ENCODE measurements at places on chromosomes 11 and 22. TPM values are rescaled to one million over a fixed set of nuclear protein-coding genes. Genes with fewer than 3 reads are reported as not detected.

The HOATZ gene
- total RNA-seq = not detected

The NAV2 gene
- 64.7 TPM for total RNA-seq

The OR4C12 gene
- not detected for total RNA-seq

The ART5 gene
- 1.1 TPM for total RNA-seq

The PISD gene
- 56.7 TPM for total RNA-seq

DNA sequence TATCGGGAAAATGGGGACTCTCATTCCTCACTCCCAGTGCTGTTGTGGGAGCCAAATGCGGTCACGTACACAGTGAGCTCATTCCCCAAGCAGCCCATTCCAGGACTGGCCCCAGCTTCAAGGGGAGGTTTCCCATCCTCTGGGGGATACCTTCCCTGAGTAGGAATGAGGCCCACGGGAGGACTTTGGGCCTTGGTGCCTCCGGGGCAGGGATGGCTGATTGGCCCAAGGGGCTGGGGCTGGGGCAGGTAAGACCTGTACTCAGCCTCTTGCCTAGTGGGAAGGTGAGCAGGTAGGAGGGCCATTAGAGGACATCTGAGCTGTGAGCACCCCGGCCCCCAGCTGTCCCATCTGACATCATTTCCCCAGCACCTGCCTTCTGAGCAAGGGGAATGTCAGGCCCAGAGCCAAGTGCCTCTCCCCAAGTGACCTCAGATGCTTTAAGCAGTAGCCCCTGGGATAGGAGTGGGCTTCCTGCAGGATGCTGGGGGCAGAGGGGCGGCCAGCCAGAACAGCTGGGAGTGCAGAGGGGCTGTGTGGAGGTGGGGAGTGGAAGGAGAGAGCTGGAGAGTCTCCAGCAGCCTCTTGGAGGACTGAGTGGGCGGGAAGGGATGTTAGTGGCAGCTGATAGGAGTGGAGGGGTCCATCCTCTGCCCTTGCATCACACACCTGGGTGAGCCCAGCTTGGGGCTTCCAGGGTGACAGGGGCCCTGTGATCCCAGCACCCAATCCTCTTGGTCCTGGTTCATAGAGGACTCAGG is 58.4 kb downstream of the CD82 start:
- DNase-seq = no peak

DNA sequence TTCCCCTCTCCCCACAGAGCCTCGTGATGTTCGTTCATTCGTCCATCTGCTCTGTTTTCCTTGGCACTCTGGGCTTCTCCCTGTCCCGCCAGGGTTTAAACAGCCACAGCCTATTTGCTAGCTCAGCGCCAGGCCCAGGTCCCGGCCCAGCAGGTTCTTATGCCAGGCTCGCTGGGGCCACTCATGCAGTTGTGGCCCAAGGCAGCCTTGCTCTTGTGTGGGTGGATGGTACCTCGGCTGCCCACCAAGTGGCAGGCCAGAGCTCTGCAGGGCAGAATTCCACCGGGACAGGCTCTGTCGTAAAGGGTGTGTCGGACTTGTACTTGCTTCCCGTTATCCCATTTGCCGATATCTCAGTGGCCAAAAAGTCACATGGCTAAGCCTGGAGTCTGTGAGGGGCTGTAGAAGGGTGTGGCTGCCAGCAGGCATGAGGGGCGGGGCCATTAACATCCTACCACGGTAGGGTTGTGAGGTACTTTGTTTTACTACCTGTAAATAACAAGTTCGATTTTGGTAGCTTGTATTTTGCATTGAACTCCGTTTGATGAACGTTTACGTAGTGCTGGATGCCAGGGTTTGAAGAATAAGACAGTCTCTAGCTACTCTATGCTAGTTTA is 7.9 kb downstream of the FAM118A start:
- no peak for DNase-seq

- no peak for DNase-seq
These were observed 32.7 kb downstream of the ARHGAP42 start for GRCh38 chr11:100719809-100720221.

DNA sequence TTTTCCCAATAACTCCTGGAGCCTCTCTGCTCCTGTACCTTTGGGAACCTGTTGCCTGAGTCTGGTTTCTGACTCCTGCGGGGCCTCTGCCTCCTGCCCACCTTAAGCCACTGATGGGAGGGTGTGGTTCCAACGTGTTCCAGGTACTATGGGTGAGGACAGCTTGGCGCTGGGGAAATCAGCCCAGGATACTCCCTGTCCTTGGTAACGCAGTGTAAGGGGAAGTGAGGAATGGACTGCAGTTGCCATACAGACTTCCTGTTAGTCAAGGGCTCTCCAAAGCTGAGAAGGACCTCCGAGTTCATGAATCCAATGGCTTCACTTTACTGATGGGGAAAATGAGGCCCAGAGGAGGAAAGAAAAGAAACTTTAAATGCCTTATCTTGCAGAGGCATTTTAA is 1.2 kb upstream of the MARK2 start:
- no peak for DNase-seq

- DNase-seq = peak; percentile 85
These were observed 33.8 kb downstream of the ZNF202 start for GRCh38 chr11:123707606-123708205.

GRCh38 chr11:21121991-21122390 is 452.6 kb downstream of the NELL1 start:
- no peak for DNase-seq

GRCh38 chr11:88398372-88398771 is 60.8 kb upstream of the CTSC start:
- no peak for DNase-seq

GRCh38 chr11:67351275-67352005 is 1.9 kb downstream of the POLD4 start:
- DNase-seq = peak; percentile 83

GRCh38 chr22:25048659-25049647 is 96.4 kb downstream of the KIAA1671 start:
- peak; percentile 63 for DNase-seq

GRCh38 chr11:10429526-10429925 is 25.5 kb upstream of the AMPD3 start:
- no peak for DNase-seq

DNA sequence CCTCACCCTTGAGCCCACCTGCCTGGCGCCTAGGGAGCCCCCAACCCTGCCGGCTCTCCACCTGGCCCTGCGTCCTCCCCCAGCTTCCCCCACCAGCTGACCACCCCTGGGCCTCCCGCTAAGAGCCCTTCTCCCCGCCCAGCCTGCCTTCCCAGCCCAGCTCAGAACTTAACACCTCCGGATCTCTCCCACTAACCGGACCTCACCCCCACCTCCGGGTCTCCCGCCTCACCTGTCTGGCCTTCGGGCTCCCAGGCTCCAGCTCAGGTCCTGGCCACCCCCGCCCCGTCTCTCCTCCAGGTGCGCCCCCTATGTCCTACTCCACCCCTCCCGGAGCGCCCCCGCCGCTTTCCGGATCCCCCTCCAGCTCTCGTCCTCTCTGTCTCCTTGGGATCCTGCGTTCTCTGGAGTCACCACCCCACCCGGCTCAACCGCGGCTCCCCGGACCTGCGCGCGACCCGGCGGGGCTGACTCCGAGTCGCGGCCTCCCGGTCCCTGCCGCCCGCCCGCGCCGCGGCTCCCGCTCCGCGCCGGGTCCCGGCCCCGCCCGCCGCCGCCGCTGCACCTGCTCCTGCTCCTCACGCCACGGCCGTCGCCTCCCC is at the start of gene KCNJ11:
KCNJ11 (minus strand) TSS at position 51 of the 602 bp plus-strand sequence. CDS start 568 bp downstream, outside the sequence.
- peak; percentile 58 for DNase-seq

- no peak for DNase-seq
These were observed 8.3 kb downstream of the CDON start for GRCh38 chr11:126054408-126054807.

- DNase-seq = no peak
These were observed 931.5 kb downstream of the NTM start for GRCh38 chr11:132301900-132302299.

GRCh38 chr11:114448749-114449482 is 9.6 kb downstream of the REXO2 start:
- DNase-seq = no peak

DNA sequence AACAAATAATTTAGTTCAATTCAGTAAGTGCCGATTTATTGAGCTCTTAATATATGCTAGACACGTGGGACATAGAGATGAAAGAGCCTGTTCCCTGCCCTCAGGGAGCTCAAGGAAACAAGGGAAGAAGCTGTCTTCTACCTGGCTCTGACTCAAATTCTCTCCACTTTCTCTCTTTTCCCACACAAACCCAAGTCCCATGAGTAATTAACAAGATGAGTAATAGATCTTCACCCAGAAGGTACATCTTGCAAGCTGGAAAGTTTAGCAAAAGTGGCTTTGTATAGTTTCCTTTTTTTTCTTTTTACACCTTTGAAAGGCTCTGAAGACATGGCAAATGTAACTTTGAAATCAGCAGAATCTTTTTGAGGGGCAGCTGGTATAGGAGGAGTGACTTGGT is 48.2 kb upstream of the CHST1 start:
- no peak for DNase-seq

GRCh38 chr11:15830741-15831428 is 525.5 kb downstream of the SOX6 start:
- DNase-seq = no peak

DNA sequence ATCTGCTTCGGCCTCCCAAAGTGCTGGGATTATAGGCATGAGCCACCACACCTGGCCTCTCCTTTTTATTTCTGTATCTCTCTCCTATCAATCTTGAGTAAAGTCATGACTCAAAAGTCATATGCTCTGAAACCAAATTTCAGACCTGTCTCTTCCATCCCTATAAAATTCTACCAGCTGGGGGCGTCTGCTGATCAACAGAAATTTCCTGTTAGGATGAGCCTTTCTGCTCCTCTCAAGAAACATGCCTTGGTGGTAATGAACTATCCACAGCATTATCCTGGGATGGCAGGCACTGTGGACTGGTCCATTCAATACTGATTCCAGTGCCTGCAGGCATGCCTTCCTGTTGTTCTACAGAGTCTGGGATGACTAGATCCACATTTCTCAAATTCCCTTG is 472.6 kb downstream of the NELL1 start:
- no peak for DNase-seq

DNA sequence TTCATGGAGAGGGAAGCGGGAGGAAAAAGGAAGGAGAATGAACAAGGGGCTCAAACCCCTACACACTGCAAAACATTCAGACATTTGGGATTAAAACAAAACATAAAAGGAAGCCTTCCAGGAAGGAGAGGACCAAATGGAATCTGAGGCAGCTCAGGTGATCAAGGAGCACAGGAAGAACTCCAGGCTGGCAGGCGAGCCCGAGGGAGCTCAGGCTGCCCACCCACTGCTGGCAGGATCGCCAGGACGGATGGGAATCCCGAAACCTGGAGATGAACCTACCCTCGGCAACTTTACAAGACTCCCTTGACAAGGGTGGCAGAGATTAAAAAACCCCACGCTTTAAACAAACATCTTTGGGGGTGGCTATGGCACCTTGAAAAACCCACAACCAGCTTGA is 5.0 kb upstream of the PYGM start:
- no peak for DNase-seq
